ENCODE measurements at places on chromosomes 3 and 15.

DNA sequence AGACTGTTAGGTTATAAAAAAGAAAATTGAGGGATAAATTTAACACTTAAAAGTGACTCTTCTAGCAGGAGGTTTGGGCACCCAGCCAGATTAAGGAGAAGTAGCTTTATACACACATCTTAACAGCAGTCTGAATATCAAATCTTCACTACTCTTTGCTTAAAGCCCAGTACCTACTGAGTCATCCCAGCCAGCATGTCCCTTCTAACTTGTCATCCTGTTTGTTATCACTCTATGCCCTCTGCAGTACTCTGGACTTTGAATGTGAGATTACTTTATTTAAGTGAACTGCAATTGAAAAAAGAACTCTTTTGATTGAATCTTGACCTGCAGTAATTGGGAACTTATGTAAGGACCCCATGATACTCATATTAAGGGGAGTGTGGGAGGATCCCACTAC lies 77.6 kb downstream of the FHIT start:
- no peak for DNase-seq

DNA sequence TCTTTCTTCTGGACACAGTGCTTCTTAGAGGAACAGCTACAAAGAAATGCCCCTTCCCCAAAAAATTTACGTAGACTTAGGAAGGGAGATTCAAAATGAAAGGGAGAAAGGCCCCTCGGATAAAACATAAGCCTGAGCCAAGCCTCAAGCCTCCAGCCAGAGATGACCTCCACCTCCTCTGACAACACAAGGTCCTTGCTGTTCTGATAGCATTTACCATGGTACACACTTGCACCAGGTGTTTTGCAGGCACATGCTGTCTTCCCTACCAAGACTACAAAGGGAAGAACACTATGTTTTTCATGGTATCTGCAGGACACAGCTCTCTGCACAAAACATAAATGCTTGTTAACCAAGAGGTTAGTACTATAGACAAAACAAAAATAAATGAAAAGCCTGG lies 27.8 kb downstream of the RYK start:
- no peak for DNase-seq

DNA sequence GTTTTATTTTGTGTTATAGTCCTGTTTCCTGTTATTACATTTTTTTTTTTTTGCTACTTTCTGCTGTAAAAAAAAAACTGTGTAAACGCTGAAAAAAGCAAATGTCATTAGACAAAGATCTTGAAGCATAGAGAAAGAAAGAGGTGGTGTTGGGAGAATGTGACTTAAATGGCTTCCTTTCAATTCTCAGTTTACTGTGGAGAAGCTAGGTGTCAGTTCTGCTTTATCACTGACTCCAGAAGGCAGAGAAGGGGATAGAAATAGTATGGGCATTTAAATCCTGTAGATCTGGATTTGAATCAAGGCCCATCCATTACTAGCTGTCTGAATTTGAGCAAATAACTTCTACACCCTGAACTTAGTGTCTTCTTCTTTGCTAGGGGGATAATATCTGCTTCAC lies 23.0 kb downstream of the PPM1L start:
- no peak for DNase-seq

GRCh38 chr3:59601486-59601885 lies 551.7 kb upstream of the CFAP20DC start:
- DNase-seq = no peak

- no peak for DNase-seq
Measured at GRCh38 chr15:38684440-38685010, 119.9 kb upstream of the RASGRP1 start.

DNA sequence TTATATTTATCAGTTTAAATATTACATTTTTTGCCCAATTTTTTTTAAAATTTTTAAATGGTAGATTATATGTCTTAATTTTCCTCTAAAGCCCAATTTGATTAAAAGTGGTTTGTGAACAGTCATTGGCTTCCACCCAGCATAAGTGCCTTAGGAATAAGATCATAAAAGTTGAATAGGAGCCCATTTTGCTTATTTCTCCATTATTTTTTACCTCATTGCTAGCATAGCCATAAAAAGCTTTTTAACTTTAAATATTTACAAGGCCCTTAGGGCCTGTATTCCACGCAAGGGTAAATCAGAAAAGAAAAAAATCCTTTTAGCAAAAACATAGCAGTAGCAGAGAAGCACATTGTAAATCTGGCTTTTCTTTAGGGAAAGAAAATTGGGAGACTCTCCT lies 9.0 kb downstream of the TTC14 start:
- DNase-seq = no peak

- DNase-seq = no peak
Measured at GRCh38 chr3:39132096-39133092, 21.0 kb downstream of the CSRNP1 start.

DNA sequence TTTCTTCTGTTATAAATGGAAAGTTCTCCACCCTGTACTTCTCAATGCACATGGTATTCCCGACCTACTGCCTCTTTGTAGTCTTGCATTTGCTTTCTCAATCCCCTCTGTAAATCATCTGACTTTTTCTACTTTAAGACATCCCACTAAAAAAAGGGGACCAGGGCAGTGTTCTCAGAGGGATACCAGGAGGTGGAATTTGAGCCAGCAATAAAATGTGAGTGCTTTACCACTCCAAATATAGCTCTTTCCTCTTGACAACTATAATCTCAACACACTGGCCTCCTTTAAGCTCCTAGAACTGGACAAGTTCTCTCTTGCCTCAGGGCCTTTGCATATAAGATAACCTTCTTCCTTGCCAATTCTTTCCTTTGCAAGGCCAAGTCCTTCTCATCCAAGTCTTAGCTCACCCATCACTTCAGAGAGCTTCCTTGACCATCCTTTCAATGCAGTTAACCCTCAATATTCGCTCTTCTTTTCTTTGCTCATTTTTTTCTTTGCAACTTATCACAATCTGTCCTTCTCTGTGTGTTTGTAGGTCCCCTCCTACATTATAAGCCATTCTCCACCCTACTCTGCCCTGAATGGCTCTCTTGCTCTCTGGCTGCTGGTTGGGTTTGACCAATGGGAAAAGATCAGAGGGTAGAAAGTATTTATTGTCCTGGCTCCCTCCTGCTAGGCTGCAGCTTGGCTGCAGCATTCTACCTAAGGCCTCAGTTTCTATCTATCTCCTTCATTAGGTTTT lies 93.4 kb downstream of the PRICKLE2 start:
- no peak for DNase-seq

DNA sequence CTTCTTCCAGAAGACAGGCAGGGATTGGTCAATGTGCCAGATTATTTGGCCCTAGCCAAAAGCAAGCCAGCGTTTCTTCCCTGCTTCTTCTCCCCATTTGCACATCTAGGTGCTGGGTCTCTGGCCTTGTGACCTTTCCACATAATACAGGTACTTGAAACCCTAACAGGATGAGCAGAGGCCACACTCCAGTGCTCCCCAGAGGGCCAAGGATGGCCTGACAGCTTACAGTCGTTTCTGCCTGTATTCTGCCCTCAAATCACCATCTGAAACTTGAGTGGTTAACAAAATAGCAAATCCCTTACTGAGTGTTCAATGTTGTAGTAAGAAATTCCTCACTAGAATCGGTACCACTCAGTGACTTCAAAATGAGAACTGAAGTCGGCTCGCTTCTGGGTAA lies 29.1 kb downstream of the MKRN2 start:
- no peak for DNase-seq

GRCh38 chr3:23859012-23859743 lies 53.4 kb downstream of the UBE2E1 start:
- no peak for DNase-seq

GRCh38 chr3:115347737-115348136 lies 200.6 kb upstream of the ZBTB20 start:
- DNase-seq = no peak

GRCh38 chr3:190180268-190180667 lies 59.6 kb upstream of the P3H2 start:
- DNase-seq = no peak

DNA sequence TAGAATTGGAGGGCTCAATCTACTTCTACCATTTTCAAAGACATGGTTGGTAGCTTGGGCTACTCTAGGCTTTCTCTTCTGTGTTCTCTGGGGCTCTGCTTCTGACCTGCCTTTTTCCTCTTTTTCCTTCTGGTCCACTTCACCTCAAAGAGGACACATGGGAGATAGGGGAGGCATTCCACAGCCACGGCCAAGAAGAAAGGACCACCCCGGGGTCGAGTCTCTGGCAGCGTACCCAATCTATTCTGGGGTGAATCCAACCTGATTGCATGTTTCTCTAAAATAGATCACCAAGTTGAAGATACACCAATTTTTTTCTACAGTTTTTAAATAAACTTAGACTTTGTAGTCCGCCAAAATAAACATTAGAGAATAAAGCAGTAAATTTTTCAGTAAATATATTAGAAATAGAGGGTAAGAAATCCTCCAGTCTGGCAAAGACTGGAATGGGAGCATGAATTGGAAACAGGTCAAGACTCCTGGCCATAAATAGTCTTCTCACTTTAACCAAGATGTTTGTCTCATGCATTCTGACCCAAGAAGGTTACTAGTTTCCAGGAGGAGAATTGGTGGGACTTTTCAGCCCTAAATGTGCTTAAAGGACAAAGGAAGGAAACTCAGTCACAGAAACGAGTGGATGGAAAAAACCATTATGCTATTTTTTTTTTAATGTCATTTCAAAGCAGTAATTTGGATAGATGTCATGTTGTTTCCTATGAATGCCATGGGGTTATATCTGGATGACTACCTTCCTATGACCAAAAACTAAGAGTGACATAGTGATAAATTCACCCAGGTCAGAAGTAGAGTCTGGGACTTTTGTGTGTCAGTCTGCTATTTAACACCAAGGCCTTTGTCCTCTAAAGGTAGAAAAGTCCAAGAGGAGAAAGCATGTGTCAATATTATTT lies 71.3 kb upstream of the PHLDB2 start:
- no peak for DNase-seq

DNA sequence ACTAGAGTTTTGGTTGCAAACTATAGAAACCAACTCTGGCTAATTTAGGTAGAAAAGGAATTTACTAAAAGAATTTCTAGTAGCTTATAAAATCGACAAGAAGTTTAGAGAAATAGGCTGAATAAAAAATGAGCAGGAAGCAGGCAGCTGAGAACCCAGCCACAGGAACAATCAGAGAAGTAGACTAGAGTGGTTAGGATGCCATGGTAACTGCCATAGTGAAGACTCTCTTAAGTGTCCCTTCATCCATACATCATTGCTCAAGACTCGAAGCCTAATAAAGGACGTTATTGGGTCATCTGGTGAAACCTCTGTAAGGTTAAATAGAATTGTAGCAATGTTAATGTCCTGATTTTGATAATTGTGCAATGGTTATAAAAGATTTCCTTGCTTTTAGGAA lies 13.8 kb downstream of the AVEN start:
- DNase-seq = no peak

GRCh38 chr3:171781711-171782127 lies 28.6 kb downstream of the PLD1 start:
- DNase-seq = no peak

GRCh38 chr3:13852638-13853009 lies 27.2 kb downstream of the WNT7A start:
- DNase-seq = no peak

DNA sequence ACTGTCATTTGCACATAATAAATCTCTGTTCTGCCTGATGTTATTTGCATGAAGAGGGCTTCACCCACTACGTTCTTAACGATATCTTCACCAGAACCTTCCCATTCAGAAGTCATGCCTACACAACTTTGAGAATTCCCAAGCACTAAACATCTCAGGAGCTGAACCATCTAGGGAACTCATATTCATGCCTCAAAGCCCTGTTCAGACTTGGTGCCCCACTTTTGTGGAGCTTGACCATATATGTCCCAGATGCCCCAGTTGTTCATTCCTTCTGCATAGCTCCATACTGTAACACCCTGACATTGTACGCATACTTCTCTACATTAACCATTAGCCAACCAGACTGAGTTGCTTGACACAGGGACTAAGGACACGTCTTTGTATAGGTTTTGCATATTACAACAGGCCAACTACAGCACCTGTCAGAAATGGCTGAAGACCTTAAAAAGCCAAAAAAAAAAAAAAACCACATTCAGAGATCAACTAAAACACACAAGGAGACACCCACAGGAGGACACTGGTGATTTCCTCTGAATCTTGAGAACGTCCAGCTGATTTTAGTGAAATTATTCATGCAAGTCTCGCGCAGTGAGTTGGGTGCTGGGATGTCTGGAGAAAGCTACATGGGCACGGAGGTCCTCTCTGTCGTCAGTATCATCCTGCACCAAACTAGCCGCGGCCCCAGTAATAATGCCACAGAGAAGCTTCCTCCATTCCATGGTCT lies 141.4 kb downstream of the FOXP1 start:
- no peak for DNase-seq

DNA sequence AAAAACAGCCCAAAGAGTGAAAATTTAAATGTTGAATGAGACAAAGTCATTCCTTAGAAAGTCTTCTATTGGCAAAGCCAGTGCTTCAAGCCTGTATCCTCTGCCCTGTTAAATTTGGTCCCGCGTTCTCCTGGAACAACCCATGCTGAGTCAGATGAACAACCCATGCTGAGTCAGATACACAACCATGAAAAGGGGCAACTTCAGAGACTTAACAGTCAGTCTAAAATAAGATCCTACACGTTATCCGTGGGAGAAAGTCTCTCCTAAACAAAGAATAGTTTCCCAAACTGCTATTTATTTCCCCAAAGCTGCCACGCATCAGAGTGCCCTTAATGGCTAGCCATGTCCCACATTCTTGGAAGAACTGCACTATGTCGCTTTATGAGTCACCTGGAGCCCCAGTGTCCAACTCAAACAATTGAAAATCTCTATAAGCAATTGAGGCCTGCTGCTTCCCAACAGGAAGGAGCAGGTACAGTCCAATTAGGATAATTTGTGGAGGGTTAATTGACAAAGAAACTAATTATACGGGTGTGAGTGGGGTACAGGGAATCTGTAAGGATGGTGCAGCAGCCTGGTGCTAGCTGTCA lies 66.1 kb downstream of the WHAMM start:
- no peak for DNase-seq

DNA sequence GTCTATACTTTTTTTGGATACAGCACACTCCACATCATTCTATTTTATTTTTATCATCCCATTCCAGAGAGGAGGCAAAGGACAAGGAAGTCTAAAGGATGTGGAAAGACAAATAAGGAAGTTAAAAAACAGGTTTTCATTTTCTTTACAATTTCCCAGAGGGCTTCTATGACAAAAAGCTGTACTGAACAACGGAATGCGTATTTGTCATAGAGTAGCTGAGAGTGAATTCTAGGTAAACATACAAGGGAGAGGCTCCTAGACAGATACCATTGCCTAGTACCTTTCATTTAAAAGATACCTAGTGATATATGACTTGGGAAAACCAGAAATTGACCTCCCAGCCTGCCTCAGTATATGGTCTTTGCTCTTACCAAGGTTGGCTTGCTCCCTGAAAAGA lies 341.7 kb downstream of the FHIT start:
- no peak for DNase-seq

DNA sequence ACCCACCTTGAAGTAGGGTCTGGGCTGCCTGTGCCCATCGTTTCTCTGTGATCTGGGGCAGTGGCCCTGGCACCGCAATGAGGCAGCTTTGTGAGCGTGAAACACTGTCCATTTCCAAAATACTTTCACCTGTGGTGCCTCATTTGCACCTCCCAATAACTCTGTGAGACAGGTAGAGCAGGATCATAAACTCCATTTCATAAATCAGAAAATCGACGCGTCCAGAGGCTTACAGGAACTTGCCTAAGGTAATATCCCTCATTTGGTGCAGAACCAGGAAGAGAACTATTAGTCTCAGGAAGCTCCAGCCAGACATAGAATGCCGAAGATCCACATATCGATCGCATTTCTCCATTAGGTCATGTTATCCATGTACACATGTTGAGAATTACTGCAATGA lies 38.2 kb upstream of the SEMA4B start:
- DNase-seq = no peak
